MCF 10A (cell line): ENCODE measurements at places on chromosomes 4 and X. TPM values are rescaled to one million over a fixed set of nuclear protein-coding genes. Genes with fewer than 3 reads are reported as not detected.
A peak's percentile ranks its signal among the peaks of the same experiment; 100 is the strongest.

DNA sequence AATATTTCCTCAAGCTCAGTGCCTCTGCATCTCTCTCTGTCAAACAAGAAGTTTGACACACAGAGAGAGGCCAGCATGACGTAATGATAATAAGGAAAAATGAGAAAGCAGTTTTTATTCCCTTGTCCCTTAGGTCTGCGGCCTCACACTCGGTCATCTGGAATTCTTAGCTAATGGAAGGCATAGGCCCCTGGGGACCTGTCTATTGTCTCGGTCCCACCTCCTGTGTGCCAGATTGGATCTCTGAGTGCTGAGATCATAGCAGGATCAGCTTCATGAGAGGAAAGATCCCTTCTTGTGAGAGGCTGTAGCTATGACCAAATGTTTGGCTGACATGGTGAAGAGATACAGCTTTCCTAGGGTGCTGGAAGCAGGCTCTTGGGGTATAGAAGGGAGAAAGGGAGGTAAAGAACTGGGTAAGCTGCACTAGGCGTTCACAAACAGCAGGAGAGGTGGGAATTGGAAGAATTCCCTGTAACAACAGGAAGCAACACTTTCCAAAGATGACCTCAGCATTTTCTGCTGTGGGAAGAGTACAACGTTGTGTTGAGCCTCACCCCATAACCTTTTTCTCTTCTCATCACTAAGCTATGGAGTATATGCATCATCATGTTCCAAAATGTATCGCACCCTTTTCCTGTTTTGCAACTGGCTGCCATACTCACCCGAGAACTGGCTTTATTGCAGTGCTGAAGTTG, 20.2 kb downstream of the TMEM31 start:
- peak; percentile 81 for DNase-seq
- no peak overlapping the region for H3K4me3 ChIP-seq
- H3K27ac ChIP-seq = peak overlapping the region; percentile 84
- peaks cover 27% of the 10 kb centered on the region for H3K4me1 ChIP-seq
- H3K27me3 ChIP-seq = peaks cover 63% of the 10 kb centered on the region
- H3K36me3 ChIP-seq = peaks cover 5% of the 10 kb centered on the region

DNA sequence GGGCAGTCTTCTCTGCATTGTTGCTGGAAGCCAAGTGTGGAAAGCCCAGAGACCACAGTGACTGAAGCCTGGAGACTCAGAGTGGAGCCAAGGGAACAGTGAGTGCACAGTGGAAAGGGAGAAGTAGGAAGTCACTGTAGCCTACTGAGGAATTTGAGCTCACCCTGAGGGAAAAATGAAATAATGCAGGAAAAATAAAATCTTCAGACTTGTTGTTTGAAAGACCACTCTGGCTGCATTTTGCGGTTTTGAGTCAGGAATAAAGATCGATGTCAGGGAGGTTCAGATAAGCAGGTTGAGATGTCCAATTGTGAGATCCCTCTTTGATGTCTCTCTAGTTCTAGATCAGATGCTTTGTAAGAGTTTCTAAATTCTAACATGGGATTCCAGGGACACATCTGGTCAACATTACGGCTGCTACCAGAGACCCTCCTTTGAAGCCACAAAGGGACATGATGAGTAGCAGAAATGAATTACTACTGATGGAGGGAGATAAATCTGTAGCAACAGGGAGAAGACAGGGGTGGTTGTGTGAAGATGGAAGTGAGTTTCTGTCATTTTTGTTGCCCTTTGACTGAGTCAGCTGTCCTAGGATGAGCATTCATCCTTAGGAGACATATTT, 8.4 kb downstream of the ADH4 start:
- no peak overlapping the region for H3K4me3 ChIP-seq
- DNase-seq = no peak
- H3K36me3 ChIP-seq = no peaks in the 10 kb centered on the region
- no peaks in the 10 kb centered on the region for H3K27me3 ChIP-seq
- H3K27ac ChIP-seq = no peak overlapping the region
- H3K4me1 ChIP-seq = no peaks in the 10 kb centered on the region

DNA sequence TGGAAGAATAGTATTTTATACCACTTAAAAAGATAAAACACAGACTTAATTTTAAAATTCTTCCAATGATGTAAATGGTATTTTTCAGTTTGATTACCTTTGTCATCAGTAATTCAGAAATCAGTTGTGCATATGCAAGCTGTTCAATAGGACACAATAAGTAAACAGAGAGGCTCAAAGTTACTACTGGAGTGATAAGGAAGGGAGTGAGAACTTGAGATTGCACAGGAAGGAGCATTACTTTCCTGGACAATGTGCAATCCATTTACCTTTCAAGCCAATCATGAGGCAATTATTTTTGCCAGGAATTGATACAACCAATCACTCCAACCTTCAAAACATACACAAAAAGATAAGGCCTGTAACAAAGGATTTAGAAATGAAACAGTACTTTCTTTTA, 1024.3 kb downstream of the RAPGEF2 start:
- H3K4me1 ChIP-seq = peaks cover 12% of the 10 kb centered on the region
- no peak overlapping the region for H3K27ac ChIP-seq
- no peak overlapping the region for H3K4me3 ChIP-seq
- no peak for DNase-seq
- peaks cover 4% of the 10 kb centered on the region for H3K36me3 ChIP-seq

DNA sequence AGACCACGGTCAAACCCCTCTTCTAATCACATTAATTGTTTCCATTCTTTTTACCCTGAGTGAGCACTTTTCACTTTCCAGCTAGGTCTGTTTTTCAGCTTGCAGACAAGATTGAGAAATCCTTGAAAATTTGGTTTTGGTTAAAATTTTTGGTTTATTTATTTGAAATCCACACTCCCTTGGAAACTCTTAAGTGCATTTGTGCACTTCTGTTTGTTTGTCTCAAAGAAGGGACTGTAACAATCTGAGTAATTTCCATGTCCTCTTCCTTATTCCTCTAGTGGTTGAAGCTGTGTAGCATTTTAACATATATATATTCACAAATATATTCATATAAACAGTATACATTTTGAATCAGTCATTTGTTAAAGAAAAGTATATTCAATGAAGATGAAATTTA, 333.3 kb downstream of the ANK2 start:
- no peak overlapping the region for H3K4me3 ChIP-seq
- H3K36me3 ChIP-seq = no peaks in the 10 kb centered on the region
- H3K27ac ChIP-seq = no peak overlapping the region
- peaks cover 18% of the 10 kb centered on the region for H3K4me1 ChIP-seq

The KIAA1210 gene
- total RNA-seq = not detected in 2 replicates

The INPP4B gene
- 11.5 and 17.6 TPM in 2 replicates for total RNA-seq
